ENCODE measurements at places on chromosomes 7 and 10.

- no peak for DNase-seq
These were observed 5.0 kb downstream of the MYO1G start for GRCh38 chr7:44973610-44974401.

DNA sequence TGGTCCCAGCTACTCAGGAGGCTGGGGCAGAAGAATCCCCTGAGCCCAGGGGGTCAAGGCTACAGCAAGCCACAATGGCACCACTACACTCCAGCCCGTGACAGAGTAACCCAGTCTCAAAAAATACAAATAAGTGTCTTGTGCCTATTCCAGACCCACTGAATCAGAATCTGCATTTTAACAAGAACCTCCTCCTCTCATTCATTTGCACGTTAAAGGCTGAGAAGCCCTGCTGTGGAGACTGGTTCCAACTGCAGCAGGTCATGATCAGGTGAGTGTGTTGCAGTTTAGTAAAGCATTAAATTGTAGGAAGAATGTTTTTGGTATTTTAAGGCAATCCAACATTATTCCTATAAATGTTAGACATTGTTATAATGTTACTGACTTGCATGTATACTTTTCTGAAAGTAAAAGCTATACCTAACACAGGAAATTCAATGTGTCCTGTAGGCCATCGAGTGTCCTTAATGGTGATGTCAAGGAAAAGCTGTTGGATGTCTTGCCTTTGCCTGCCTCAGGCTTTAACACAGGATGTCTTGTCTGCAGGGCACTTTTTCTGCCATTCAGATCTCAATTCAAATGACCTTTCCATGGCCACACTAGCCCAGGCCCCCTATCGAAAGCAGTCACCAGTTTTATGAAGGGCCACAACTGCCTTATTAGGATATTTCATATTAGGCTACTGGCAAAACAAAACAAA lies 30.4 kb downstream of the MKRN1 start:
- no peak for DNase-seq

DNA sequence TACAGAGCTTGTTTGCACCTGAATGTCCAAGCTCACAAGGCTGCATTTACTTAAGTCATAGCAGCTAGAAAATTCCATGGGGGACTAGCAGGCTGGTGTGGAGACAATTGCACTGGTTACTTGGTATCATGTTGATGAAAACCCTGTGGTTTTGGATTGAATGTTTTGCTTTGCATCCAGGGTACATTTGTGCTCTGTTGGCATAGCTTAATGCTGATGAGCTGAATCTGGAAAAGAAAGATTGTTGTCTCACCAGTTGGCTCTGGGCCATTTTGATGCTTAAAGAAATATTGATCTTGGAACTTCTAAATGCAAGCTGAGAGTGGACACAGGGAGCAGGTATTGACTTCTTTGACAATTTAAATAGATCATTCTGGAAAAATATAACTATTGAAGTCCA lies 122.5 kb upstream of the MBL2 start:
- DNase-seq: no peak

- DNase-seq: no peak
These were observed 29.4 kb upstream of the AMPH start for GRCh38 chr7:38660427-38661099.

- no peak for DNase-seq
These were observed 20.4 kb downstream of the JCAD start for GRCh38 chr10:30038781-30039536.

Data from PC-9 (cell line).